ENCODE measurements at places on chromosomes 16 and 17. TPM values are rescaled to one million over a fixed set of nuclear protein-coding genes. Genes with fewer than 3 reads are reported as not detected.

DNA sequence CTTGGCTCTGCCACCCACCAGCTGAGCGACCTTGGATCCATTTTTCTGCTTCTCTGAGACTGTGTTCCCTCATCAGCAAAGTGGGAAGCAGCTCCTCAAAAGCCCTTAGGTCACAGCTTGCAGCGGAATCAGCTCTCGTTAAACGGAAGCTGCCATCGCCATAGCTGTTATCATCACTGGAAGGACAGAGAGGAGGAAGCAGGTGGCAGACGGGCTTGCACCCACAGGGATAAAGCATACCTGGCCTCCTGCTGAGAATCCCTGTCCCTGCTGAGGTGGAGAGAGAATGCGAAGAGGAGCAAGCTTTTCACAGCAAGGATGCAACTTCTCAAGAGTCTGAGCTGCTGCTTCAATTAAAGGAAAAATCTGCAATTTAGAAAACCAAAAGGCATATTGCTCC is 106.6 kb downstream of the CLEC16A start:
- DNase-seq = no peak
- H3K27ac ChIP-seq = no peak overlapping the region
- no peaks in the 10 kb centered on the region for H3K4me1 ChIP-seq

DNA sequence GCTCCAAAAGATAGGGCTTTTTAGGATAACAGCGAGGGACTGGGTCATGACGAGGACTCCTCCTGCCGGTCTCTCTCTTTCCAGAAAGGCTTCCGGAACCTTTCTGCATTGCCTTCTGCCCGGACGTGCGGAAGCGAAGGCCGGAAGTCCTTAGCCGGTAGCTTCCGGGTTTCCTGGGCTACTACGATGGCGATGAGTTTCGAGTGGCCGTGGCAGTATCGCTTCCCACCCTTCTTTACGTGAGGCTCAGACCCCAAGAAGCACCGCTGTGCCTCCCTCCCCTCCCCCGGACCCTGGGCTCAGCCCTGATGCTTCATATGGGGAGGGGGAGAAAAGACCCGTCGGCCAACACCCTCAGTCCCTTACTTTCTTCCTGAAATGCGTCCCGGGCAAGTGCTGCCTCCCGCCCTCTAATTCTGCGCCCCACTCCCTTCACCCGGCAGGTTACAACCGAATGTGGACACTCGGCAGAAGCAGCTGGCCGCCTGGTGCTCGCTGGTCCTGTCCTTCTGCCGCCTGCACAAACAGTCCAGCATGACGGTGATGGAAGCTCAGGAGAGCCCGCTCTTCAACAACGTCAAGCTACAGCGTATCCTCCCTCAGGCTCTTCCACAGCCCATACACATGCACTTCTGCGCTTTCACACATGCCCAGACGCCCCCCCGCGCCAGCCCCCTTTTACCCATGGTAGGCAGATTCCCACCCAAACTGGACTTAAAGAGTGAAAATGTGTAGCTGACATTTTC is at the start of gene VPS25:
TSS of gene VPS25 (plus strand) at position 160 of the 746 bp plus-strand sequence. CDS start at position 187, 27 bp downstream.
- peak within 1 kb of the TSS; percentile 83 for H3K27ac ChIP-seq
- H3K4me3 ChIP-seq = peak within 1 kb of the TSS; percentile 93
- peaks cover 11% of the 10 kb centered on the region for H3K4me1 ChIP-seq

The KCNH6 gene
- polyA plus RNA-seq = 6.9 TPM

- peaks cover 4% of the 10 kb centered on the region for H3K4me1 ChIP-seq
- no peak for DNase-seq
- no peaks in the 10 kb centered on the region for H3K36me3 ChIP-seq
- no peak overlapping the region for H3K27ac ChIP-seq
Observed at GRCh38 chr16:52318302-52319009, 228.5 kb downstream of the TOX3 start.

The NME2 gene
- 386 TPM for polyA plus RNA-seq

The KRT23 gene
- 0.18 TPM for polyA plus RNA-seq

DNA sequence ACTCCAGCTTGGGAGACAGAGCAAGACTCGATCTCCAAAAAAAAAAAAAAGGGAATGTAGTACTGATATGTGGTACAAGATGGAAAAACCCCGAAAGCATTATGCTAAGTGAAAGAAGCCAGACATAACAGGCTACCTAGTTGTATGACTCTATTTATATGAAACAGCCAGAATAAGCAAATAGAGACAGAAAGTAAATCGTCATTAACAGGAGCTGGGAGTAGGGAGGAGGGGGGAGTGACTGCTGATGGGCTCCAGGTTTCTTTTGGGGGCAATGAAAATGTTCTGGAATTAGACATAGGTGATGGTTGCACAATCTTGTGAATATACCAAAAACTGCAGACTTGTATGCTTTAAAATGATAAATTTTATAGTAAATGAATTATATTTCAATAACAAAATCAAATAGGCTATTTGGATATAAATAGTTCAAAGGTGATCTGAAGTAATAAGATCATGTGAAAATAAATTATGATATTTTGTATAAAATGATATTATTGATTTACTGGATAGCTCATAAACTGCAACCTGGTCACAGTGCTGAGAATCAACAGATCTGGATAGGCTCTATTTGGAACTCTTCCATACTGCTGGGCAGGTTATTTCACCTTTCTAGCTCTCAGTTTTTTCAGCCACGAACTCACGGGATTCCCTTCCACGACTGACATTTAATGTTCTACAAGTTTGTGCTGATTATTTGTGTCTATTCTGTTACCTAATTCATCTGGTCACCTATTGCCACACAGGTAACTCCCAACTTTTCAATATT is 27.1 kb downstream of the ZNF652 start:
- DNase-seq = no peak
- no peaks in the 10 kb centered on the region for H3K36me3 ChIP-seq

DNA sequence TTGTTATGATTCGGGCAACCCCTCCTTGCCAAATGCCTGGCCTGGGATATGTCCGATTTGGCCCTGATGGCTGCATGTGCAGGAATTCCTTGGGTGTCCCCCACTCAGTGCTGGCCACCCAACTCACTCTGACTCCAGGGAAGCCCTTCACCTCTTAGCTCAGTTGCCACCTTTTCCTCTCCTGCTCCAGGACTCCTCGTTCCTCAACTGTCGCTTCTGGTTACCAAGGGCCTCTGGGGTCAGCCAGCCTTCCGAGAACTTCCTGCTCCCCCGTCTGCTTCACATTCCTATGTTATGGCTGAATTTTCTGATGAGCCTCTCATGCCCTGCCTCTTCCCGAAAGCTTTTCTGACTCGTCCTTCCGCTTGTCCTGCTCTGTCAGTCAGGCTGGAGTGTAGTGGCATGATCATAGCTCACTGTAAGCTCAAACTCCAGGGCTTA is 63.5 kb downstream of the SPACA3 start:
- no peaks in the 10 kb centered on the region for H3K27me3 ChIP-seq
- H3K27ac ChIP-seq = no peak overlapping the region
- DNase-seq = no peak
- H3K4me1 ChIP-seq = no peaks in the 10 kb centered on the region
- no peak overlapping the region for H3K4me3 ChIP-seq
- no peaks in the 10 kb centered on the region for H3K36me3 ChIP-seq

The KRTAP2-1 gene
- not detected for polyA plus RNA-seq

The CCL16 gene
- polyA plus RNA-seq = 0.19 TPM

The TNS4 gene
- polyA plus RNA-seq = 0.06 TPM

GRCh38 chr16:74887084-74887483 is 97.8 kb downstream of the WDR59 start:
- H3K27me3 ChIP-seq = no peaks in the 10 kb centered on the region
- no peak overlapping the region for H3K27ac ChIP-seq
- DNase-seq = no peak
- H3K4me3 ChIP-seq = no peak overlapping the region
- peaks cover 73% of the 10 kb centered on the region for H3K36me3 ChIP-seq

- peaks cover 3% of the 10 kb centered on the region for H3K27me3 ChIP-seq
- DNase-seq = no peak
- H3K4me1 ChIP-seq = peaks cover 8% of the 10 kb centered on the region
Observed at GRCh38 chr17:6706996-6707395, 6.2 kb downstream of the SLC13A5 start.

GRCh38 chr17:78252111-78252634 is 20.7 kb downstream of the TMEM235 start:
- H3K4me3 ChIP-seq = no peak overlapping the region
- H3K4me1 ChIP-seq = peaks cover 25% of the 10 kb centered on the region
- H3K27ac ChIP-seq = no peak overlapping the region
- DNase-seq = no peak
- no peaks in the 10 kb centered on the region for H3K36me3 ChIP-seq

DNA sequence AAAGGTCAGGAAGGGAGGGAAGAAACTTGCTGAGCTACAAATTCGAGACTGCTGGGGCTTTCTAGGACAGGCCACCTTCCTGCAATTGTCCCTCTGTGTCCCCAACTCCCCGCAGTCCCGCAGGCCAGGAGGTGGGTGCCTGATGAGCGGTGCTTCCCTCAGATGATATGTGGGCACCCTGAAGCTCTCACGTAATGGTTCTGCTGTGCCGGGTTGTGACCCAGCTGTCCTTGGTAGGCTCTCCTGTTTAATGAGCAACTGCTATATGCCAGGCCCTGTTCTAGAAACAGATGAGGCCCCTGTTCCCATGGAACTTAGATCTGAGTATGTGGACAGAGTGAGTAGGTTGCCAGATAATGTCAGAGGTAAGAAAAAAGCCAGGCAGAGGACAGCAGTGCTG is 22.0 kb upstream of the MYO15B start:
- no peak overlapping the region for H3K27ac ChIP-seq
- H3K4me1 ChIP-seq = no peaks in the 10 kb centered on the region
- no peaks in the 10 kb centered on the region for H3K27me3 ChIP-seq
- no peak for DNase-seq

DNA sequence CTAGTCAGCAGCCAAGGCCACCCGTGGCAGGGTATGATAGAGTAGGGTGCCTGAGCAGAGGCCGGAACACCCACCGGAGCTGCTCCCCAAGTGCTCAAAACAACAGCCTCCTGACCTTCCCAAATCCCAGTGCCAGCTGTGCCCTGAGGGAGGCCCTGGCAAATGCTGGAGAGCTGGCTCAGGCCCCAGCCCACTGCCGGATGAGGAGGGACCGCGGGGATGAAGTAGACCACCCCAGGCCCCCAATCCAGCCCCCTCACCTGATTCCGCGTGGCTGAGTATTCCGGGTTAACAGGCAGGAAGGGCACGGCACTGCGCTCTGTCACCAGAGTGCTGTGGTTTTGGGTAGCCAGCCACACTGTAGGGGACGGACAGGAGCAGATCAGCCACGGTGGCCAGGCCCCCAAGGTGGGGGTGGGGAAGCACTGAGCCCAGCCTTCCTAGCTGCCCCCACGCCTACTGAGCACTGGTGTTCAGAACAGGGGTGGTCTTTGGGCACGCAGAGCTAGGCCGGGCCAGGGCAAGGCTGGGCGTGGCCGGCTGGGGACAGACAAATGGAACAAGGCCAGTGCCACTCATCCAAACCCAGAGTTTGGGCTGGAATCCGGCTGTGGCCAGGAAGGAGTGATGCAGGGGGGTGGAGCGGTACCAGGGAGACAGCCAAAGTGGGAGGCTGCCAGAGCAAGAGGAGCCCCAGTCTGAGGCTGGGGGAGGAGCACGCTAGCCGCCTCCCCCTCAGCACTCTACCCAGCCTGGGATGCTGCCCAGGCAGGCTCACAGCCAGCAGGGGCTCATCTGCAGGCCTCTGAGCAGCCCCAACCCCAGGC is 9.1 kb downstream of the TP53I13 start:
- H3K36me3 ChIP-seq = peaks cover 84% of the 10 kb centered on the region
- no peaks in the 10 kb centered on the region for H3K27me3 ChIP-seq

- no peak overlapping the region for H3K27ac ChIP-seq
- no peaks in the 10 kb centered on the region for H3K27me3 ChIP-seq
- no peak for DNase-seq
- H3K4me3 ChIP-seq = no peak overlapping the region
Observed at GRCh38 chr16:57503366-57503765, 17.1 kb upstream of the DOK4 start.

GRCh38 chr16:54546521-54546920 is 259.9 kb upstream of the IRX3 start:
- no peak overlapping the region for H3K27ac ChIP-seq
- no peaks in the 10 kb centered on the region for H3K4me1 ChIP-seq
- no peaks in the 10 kb centered on the region for H3K36me3 ChIP-seq
- H3K4me3 ChIP-seq = no peak overlapping the region
- peaks cover 4% of the 10 kb centered on the region for H3K27me3 ChIP-seq

DNA sequence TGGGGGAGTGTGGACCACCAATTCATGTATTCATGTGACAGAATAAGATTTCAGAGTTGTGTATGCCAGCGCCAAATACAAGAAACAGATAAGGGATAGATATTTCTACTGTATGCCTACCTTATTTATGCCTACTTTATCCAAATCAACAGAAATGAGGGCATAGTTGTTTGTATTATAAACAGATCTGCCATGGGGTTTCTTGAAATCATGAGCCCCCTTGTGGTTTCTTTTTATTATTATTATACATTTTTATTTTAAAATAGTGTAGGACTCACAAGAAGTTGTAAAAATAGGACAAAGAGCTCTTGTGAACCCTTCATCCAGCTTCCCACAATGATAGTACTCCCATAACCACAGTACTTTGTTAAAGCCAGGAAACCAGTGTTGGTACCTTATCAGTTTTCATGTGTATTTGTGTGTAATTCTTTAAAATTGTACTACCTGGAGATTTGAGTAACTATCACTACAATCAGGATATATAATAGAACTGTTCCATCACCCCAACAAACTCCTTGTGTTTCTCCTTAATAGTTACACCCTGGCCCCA is 229.4 kb downstream of the CCDC182 start:
- H3K27me3 ChIP-seq = no peaks in the 10 kb centered on the region
- no peak for DNase-seq
- no peak overlapping the region for H3K27ac ChIP-seq
- H3K4me1 ChIP-seq = peaks cover 36% of the 10 kb centered on the region

GRCh38 chr16:30875871-30876801 is 17.7 kb downstream of the BCL7C start:
- H3K27ac ChIP-seq = peak overlapping the region; percentile 86
- DNase-seq = no peak
- peaks cover 14% of the 10 kb centered on the region for H3K4me1 ChIP-seq
- H3K27me3 ChIP-seq = no peaks in the 10 kb centered on the region

DNA sequence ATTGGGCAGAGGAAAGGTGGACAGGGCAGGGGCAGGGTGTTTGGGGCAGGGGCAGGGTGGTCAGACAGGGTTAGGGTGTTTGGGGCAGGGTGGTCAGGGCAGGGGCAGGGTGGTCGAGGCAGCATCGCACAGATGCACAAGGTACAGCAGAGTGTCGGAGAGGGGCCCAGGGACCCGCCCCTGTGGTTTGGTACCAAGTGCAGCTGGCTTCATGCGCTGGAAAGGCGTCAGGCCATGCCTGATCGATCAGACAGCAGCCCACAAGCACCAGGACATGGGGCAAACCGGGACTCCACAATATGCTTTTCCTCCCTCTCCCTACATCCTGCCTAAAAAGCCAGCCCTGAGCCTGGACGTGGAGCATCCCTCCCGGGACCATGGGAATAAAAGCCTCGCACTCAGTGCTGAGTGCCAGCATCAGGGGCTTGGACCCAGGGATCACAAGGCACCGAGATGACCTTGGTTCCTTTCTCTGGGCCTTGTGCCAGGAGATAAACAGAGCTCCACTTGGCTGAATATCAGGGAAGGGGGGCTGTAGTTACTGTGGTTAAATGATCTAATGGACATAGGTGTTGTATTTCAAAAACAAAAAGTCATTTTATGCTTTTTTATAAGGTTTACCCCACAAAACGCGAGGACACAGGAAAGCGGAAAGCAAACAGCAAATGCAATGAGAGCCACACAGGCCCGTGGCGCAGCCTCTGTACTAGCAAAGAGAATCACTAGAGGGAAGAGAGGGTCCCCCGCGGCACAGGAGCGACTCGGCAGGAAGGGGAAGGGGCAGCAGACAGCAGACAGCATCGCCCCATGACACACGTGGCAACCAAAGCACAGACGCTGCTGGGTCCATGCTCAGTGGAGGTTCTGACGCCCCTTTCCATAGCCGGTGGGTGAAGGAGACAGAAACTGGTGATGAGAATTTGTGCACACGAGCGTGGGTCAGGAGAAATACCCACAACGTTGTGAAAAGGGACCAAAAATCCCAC is 5.3 kb upstream of the HEXD start:
- H3K27ac ChIP-seq = no peak overlapping the region
- H3K4me1 ChIP-seq = peaks cover 6% of the 10 kb centered on the region
- H3K27me3 ChIP-seq = no peaks in the 10 kb centered on the region
- H3K4me3 ChIP-seq = no peak overlapping the region
- DNase-seq = no peak
